ENCODE measurements at places on chromosomes 16 and 17.

DNA sequence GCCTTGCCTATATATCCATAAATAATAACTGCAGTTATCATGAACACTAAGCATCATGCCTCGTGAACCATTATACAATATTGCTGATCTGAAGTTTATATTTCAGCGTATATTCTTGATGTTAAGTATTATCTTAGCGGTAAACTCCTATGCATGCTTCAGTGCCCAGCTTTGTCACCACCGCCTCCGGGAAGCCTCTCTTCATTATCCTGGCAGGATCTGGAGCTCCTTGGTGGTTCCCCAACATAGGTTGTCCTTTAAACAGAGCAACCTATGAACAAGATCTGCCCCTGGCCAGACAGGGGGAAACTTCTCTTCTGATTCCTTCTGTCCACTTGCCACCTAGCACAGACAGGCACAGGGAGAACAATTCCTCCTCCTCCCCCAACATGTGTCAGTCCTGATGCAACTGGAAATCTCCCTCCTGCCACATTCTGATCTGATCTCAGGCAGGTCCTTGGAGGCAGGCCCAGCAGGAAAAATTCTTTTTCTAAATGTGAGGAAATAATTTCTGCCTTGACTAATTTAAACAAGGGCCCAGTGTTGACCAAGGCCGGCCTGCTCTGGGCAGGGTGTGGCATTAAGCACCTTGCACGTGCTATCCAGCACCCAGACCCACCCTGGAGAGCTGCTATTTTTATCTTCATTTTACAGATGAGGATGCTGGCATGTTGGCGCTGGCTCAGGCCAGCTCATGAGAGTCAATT, 22.4 kb downstream of the SPNS2 start:
- DNase-seq: no peak

DNA sequence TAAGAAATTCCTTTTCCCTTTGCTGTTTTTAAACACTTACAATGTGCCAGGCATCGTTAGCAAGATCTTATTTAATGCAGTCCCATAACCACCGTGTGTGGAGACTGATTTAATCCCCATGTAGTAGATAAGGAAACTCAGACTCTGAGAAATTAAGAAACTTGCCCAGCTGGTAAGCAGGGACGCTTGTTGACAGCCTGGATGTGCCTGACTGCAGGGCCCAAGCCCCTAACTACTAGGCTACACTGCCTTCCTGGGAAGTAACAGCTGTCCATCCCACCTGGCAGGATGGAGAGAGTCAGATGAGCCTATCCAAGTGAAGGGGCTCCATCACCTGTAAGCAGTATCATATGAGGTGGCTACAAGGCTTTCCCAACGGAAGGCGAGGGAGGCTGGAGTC, 23.1 kb downstream of the CDK5RAP3 start:
- no peak for DNase-seq

DNA sequence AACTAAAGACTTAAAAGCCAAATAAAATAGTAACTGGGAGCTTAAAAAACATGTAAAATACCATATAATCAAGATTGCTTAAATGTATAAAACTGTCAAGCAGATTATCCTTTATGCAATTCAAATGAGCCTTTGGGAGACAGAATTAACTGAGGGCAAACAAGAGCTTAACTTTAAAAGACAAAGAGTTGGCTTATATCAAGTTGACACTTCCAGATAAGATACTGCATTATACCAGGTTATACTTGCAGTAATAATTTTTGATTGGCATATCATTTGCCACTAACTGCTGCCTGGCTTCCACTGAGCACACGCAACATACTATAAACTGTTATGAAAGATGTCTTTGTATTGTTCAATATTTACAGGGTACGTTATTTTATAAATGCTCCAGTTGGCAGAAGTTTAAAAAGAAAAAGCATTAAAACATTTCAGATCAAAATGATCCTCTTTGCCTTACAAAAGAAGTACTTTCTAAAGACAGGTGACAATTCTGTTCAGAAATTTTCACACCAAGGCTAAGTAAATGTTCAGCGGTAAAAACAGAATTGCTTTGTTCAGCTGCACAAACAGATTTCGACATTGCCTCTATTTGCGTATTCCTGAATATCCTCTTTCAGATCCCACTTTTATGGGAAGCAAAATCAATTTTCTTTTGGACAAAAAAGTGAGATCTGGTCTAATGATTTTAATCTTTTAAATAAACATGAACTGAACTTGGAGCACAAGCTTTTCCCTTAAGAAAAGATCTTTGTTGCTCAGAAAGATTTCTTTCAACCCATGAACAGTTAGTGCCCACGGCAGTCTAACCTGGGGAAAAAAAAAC, 50.7 kb downstream of the TOX3 start:
- DNase-seq: no peak

- peak; percentile 48 for DNase-seq
Observed at GRCh38 chr17:66540131-66540781, 237.8 kb downstream of the PRKCA start.

GRCh38 chr16:25747160-25747758, 55.5 kb downstream of the HS3ST4 start:
- no peak for DNase-seq
